ENCODE measurements at places on chromosomes 7 and 10.
A peak's percentile ranks its signal among the peaks of the same experiment; 100 is the strongest.

DNA sequence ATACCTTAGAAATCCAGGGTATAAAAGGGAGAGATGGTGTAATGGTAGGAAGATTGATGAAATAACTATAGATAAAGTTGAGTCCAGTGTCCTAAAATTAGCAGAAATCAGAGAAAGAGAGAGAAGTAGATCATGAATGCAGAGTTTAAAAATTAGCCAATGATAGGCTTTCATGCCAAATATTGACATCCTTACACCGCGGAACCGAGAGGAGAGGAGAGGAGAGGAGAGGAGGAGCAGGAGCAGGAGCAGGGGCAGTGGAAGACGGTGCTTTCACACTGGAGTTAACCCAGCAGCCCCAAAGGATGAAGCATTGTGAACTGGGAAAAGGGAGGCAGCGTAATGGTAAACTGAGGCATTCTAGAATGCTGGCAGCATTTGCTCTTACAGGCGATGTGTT lies 34.2 kb upstream of the LAMB4 start:
- no peak for DNase-seq

DNA sequence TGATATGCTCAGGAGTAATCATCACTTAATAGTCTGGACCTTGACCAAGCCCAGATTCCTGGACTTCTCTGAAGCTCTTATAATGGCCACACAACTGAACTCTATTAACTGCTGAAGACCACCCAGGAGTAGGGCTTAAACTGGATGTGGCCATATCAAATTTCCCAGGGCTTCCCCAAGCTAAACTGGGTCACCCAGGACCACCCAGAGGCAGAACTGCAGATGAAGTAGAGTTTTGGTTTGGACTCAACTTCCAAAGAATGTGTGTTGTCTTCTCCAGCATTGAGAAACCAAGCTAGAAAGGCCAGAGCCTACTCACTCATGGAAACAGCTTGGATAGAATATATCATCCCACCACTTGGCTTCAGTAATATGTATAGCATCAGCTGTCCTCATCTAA lies 358.2 kb upstream of the MEOX2 start:
- no peak for DNase-seq

GRCh38 chr7:4734587-4735345 lies 40.7 kb upstream of the AP5Z1 start:
- no peak for DNase-seq

DNA sequence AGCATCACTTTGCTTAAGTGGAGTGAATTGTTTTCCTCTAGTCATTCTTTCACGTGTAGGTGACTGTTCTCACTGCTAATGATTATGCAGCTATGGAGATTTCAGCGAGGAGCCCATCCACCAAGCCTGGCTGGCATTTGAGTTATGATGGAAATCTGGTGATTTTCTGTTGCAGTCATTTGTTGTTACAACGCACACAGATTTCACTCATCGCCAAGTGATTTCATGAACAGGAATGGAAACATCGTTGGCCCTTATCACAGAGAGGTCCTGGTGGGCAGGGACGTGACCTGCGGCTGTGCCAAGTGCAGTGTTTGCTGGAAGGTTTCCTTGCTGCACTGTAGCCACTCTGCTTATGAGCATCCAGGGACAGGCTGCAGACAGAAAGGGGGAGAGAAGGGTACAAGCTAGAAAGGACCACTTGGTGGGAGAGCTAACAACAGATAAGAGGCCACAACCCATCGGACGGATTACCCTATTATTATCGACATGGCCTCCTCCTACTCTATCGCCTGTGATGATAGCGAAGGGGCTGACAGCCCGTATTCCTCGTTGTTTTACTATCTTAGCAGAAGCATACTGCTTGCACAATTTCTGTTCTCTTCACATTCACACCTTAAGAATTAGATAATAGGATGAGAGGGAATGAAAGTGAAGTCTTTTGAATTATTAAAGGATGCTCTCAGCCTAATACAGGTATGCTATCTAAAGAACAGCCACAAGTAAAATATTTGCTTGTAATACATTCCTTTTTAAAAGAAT lies 99.0 kb upstream of the PITRM1 start:
- no peak for DNase-seq

DNA sequence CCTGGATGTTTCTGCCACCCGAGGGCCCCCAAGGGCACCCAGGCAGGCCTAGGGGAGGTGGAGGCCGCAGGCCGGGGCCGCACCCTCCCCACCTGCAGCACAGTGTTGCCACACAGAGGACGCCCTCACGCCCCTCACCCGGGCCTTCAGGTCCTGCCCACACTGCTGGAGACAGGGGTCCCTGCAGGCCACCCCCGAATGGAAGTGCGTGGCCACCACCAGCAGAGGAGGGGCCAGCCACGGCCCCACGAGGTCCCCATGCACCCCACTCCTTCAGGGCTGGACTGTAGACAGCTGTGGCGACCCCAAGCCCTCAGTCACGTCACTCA lies 35.4 kb downstream of the ADAP1 start:
- DNase-seq = no peak

DNA sequence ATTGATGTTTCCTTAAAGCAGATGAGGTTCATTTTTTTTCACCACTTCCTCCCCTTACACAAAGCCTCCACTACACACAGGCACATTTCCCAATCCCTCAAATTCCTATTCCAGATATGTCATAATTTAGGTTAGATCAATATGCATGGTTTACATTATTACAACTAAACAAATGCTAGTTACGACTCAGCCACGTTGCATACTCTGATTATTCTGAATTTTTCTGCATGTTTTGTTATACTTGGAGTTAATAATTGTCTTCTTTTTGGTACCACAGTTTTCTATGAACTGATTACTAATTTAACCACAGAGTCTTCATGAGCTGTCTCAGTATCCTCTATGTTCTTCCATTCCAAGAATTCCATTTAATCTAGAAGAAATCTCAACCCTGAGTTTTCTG lies 4.4 kb upstream of the BICC1 start:
- no peak for DNase-seq

GRCh38 chr10:7795605-7796004 lies 7.6 kb downstream of the ATP5F1C start:
- no peak for DNase-seq

- DNase-seq = peak; percentile 34
These were observed 174.8 kb upstream of the FZD1 start for GRCh38 chr7:91089382-91089963.

DNA sequence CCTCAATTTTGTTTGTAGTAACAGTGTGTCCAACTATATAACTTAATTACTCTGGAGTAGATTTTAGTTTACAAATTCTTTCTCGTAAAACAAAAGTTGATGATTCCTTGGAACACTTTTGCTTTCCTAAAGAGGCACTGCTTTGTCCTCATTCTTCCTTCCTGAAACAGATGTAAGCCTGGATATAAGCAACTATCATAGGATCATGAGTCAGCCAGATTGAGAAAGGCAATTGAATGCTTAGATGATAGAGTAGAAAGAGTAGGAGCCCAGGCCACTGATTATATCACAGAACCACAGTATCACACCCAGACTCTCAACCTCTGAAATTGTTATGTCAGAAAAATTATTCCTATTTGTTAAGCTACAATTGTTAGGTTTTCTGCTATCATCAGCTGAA lies 69.9 kb downstream of the TMEM106B start:
- DNase-seq = no peak

DNA sequence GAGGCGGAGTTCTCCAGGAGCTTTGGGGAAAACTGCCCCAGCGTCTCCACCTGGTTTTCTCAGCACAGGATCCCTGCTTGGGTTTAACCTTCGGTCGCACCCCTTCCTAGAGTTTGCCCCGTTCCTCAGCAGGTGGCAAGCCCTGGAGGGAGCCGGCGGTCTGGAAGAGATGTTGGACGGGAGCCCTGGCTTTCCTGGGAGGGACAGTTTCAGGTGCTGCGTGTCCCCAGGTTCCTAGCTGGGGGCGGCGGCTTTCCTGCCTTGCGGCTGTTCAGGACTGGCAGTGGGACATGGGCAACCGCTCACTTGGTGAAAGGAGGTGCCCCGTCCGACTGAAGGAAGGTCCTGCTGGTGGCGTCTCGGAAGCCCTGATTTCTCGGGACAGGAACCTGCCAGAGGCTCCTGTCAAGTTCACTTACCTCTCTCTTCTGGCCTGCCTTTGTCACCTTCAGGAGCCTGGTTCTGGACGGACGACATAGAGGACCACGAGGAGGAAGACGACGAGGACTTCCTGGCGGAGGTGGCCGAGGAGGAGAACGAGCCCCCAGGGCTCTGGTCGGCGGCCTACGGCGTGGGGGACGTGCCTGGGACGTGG lies 14.8 kb downstream of the ZNF316 start:
- no peak for DNase-seq

DNA sequence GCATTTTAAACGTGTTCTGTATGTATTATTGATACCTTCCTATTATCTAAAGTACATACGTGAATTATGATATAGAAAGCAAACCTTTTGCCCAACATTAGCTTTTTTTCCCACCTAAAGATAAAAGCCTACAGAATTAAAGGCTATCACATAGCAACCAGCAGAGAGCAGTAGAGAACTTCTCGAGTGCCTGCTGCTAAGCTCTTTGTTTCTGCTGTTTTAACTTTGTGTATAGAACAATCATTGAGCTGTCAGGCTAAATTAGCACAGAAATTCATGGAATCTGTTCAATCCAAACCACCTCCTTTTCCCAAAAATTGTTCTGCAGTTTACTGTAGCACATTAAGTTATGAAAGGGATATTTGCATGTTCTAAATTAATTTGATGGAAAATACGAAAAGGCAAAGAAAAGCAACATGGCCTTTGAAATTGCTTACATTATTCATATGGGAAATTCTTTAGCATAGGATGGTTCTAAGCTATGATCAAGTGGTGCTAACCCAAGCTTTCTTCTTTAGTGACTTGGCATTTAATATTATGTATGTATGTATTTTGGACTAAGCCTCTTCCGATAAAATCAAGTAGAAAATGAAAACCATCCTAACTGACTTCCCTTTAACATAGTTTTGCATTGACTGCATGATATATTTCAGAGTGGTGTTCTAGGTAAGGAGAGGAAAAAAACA lies 1288.5 kb downstream of the GATA3 start:
- DNase-seq = peak; percentile 23

DNA sequence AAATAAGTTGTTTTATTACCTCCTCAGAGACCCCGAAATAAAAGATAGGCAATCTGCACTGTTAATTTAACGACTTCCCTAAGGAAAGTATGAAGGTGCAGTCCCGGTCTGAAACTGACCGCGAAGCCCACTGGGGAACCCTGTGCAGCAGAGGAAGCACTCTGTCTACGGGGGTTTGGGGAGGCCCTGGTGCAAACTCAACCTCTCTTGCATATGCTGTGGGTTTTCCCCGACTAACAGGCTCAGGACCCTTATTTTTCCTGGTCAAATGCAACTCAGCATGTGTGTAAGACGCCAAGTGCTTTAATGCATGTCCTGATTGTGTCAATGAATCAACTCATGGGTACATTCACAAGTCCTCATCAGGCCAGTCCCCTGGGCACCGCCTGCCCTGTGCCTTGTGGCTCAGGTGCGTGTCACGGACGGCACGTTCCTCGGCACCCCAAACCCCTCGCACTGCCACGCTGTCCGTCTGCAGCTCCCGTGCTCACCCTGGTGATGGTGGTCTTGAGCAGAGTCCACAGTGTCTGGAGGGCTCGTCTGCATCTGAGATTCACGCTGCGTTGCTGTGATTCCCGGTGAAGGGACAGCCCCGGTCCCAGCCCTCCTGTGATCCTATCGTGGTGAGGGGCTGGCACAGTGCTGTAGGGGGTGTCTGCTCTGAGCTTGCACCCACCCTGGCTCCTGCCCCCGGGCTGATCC lies 33.8 kb downstream of the JAKMIP3 start:
- DNase-seq = no peak

- DNase-seq = no peak
These were observed 10.8 kb downstream of the ANXA11 start for GRCh38 chr10:80194373-80195045.
